ENCODE measurements at places on chromosomes 6 and 20.

- no peak for DNase-seq
Observed at GRCh38 chr20:36344517-36345132, 38.5 kb downstream of the DLGAP4 start.

DNA sequence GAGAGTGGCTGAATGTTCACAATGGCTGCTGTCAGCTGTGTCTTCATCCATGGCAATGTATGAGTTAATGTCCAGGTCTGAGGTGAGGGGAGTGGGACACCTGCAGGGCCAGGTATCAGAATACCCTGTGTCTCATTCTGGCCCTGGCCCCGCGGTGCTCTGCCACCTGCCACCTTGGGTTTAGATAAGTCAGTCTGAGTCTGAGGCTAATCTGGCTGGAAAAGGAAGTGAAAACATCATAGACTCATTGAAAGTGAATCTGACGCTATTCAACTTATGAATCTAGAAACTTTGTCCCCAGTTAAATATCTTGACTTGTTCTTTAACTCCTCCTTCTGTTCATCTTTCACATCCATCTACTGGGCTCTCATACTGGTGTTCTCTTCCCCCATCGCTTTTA lies 267.1 kb upstream of the JAG1 start:
- no peak for DNase-seq

DNA sequence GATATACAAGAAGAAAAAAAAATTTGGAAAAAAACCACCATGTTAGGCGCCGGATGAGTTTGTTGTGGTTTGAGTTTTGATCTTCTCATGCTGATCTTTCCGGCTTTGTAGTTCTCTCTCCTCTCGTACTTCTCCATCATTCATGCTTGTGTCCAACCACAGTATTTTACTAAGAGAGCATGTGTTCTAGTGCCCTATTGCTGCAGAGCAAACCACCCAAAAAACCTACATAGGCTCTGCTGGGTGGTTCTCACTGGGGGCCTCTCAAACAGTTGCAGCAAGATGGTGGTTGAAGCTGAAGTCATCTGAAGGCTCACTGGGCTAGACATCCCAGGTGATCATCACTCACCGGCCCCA lies 404.2 kb downstream of the PLCB1 start:
- no peak for DNase-seq

DNA sequence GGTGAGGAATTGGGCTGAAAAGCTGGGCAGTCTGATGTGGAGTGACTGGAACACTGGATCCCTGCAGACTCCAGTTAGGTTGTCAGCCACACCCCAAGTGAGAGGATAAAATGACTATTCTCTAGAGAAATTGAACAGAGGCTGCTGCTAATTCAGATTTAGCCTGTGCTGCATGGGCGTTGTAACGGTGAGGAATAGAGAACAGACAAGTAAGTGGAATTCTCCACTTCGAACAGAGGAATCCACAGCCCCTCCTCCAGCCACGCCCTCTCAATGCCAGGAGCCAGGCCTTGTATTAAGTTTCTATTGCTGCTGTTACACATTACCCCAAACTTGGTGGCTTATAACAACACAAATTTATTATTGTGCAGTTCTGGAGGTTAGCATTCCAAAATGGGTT lies 109.3 kb downstream of the CFAP61 start:
- DNase-seq, result no peak

DNA sequence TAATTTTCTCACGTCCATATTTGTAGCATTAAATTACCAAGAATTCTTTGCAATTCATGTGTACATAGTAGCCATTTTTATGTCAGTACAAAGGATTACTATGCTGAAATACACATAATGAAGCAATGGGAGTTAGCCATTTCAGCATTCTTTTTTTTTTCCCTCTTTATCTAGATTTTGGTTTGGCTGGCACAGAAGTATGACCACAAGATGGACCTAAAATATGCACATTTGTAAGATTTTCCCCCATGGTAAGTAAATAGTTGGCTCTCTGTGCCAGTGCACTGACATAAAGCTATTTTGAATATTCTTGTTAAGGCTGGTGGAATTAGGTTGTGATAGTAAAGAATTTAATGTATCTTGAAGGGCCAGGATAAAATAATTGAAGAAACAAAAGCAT lies 486.1 kb upstream of the BTBD3 start:
- no peak for DNase-seq

DNA sequence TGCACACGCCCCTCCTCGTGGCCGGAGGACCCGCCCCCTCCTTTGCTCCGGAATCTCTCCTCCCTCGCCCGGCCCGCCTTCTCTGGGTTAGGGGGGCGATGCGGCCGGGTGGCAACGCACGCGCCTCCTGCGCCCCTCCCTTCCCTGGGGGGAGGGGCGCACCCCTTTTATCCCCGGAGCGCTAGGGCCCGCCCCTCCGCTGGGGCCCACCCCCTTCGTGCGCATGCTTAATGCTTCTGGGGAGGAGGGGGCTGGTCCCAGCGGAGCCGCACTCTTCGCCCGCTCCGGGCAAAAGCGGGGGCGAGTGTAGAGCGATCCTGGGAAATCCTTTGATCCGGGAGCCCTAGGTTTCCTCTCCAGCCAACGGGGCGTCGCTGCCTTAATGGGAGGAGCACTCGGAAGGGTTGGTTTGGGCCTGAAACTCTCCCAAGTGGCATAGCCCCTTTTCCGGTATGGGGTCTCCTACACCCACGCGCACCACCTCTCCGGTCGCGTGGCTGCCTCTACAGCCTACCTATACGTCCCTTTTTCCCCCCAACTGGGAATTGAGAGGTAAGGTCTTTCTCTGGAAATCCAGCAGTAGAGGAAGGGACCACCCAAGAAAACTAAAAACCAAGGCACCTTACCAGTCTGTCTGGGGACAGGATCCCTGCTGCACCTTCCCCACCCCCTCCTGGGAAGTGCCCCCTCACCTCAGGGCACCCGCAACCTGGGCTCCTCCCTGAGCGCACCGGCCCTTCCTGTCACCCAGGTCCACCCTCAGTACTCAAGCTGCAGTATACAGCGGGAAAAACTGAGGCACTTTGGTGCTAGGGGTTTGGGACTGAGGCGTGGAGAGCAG lies 2.1 kb downstream of the SOX12 start:
- DNase-seq, result peak; percentile 69

DNA sequence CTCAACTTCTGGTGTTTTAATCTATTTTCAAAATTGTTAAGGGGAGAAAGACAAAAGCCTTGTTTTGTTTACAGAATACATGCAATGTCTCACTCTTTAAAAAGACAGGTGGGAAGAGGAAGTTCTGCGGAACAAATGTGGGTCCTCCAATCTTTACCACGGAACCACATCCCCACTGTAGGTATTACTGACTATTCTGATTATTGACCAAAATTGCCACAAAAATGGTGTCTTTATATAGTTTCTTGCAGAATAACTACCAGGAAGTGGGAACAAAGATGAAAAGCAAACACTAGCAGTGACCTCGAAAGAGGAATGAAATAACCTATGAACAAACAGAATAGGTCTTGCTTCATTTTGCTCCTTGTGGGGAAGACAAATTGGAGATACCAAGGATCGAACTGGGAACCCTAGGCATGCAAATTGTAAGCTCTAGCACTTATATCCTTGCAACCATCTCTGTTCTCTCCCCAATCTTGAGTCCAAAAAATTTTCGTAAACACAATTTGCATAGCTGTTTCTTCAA lies 106.7 kb downstream of the GPX5 start:
- DNase-seq, result no peak

DNA sequence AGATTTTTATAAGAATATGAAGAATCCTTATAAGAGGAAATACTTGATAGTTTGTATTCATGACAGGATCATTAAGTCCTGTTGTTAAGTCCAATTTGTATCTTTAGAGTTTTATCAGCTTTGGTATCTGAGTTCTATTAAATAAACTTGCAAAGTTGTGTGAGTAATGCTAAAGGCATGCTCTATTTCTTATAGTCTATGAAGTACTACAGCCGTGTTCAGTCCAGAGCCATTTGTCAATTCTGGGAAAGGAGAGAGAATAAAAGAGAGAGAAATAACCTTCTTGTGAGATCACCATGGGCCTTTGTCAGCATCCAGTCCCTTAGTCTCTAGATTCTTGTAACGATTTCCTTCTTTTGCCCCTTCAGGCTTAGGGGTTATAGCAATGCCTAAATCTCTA lies 181.2 kb upstream of the POU3F2 start:
- no peak for DNase-seq

All from CD4-positive, alpha-beta T cell treated with Interleukin-4 for 4 hours (primary cell).